ENCODE measurements at places on chromosomes 1 and 21.

GRCh38 chr1:15950763-15951295 is 25.1 kb downstream of the ZBTB17 start:
- no peak for DNase-seq

DNA sequence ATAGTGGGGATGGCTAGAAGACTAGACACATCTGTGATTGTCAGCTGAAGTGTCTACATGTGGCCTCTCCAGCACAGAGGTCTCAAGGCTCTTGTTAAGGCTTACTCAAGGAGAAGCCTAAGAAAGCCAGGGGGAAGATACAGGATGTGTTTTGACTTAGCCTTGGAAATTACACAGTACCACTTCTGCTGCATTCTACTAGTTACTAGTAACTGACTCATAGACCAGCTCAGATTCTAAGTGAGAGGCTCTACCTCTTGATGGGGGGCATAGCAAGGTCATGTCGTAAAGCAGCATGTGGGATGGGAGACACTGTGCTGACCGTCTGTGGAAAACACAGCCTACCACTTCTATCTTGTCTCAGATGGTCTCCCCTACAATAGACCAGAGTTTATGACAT is 99.5 kb downstream of the UBE2U start:
- no peak for DNase-seq

- no peak for DNase-seq
Measured at GRCh38 chr1:19101244-19101643, 108.8 kb downstream of the UBR4 start.

- DNase-seq: peak; percentile 46
Measured at GRCh38 chr1:214332946-214333798, 52.2 kb downstream of the SMYD2 start.

DNA sequence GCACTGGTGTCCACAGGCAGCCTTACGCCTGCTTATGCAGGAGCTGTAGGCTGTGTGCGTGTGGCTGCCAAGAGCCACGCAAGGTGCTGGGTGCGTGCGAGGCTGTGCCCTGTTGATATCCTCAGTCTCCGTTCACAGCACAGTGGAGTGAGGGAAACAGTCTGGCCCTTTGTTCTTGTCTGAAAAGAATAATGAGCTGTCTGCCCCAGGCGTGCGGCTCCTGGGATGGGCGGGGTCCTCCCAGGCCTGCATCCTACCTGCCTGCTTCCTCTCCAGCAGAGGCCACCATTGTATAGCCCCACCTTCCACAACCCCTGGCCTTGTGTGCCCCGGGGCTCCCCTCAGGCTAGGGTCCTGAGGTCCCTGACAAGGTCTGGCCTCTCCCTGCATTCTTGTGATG is 47.0 kb upstream of the KDM4A start:
- no peak for DNase-seq

DNA sequence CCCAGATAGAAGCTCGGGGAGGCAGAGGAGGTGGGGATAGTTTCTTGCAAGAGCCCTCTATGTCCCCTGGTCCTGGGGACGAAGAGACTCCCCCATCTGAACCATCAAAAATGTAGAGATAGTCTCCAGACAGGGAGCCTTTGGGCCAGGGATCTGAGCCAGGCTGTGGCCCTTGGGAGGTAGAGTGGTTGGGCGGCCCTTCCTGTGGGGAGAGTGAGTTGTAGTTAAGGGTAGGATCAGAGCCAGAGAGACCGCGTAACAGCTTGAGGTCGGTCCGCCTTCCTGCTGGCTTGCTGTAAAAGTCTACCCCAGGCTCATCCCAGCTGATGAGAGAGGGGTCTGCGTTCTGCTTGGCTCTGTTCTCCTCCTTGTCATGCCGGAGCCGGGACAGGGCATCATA is 25.3 kb downstream of the PIK3C2B start:
- no peak for DNase-seq

DNA sequence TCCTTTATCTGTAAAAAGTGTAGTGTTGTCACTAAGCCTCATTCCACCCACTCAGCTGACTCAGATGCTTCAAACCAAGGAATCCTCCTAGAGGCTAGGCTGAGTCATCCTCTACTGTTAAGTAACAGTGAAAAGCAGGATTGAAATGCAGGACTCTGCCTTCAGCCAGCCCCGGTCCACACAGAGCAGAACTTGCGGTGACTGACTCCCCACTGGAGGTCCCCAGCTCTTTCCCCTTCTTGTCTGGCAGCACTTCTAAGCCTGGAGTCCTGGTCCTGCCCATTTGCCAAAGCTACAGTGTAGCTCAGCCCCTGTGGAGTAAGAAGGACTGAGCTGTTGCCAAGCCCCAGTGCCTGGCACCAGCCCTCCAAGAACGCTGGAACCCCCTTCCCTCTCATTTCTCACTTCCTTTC is 1.7 kb downstream of the RAB7B start:
- DNase-seq: no peak

GRCh38 chr1:209728466-209728865 is 23.8 kb downstream of the HSD11B1 start:
- no peak for DNase-seq

DNA sequence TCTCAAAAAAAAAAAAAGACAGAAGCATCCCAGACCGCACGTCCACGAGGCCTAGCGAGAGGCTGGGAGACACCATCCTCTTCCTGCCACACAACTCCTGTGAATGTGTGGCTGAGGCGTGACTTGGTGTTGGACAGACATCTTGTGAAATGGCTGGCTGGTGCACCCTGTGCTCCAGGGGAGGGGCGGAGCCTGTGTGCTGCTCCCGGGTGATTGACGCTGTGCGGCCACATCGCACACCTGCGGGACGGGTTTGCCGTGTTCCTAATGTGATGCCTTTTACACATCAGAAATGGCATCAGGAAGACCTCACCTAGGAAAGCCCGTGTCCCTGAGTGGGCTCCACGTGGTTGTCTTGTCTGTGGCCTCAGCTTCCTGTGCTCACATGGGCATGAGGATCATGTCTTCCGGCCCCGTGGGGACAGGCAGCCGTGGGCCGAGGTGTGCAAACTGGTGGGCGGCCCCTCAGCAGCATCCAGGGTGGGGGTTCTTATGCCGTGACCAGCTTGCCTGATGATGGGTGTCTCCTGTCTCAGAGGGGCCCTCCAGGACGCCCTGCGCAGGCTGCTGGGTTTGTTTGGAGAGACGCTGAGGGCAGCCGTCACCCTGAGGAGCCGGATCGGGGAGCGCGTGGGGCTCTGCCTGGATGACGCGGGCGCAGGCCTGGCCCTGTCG is 64.4 kb downstream of the PCNT start:
- DNase-seq: no peak

DNA sequence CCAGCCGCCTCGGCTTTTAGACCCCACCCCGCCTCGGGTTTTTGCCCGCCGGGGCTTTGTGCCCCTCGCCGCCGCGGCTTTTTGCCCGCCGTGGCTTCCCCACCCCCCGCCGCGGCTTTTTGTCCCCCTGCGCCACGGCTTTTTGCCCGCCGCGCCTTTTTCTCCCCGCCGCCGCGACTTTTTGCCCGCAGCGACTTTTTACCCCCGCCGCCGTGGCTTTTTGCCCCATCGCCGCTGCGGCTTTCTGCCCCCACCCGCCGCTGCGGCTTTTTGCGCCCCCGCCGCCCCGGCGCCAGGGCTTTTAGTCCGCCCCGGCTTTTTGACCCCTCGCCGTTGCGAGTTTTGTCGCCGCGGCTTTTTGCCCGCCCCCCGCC is 474.4 kb downstream of the FAM72C start:
- peak; percentile 0 for DNase-seq

GRCh38 chr21:39518055-39518846 is 66.5 kb downstream of the SH3BGR start:
- peak; percentile 47 for DNase-seq

DNA sequence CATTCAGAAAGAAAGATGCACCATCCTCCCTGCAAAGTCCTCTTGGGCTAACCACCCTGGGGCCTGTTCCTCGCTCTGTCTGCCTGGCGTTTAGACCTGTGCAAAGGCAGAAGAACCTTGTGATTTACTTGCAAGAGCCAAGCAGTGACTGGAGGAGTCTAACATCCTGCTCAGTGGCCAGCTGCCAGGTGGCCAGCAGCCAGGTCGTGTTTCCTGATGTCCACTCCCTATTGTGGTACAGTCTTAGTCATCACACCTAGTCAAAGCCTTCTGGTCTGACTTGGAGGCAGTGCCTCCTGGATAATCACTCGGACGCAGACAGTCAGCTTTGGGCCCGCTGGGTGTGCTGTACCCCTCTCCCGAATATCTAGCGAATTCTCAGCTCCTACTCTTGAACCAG is 118.1 kb downstream of the PGBD5 start:
- DNase-seq: no peak

- no peak for DNase-seq
Measured at GRCh38 chr21:45551316-45551715, 9.1 kb upstream of the SLC19A1 start.

- DNase-seq: no peak
Measured at GRCh38 chr1:178625695-178626094, 99.3 kb upstream of the RALGPS2 start.

GRCh38 chr1:82562448-82562847 is 761.7 kb downstream of the ADGRL2 start:
- no peak for DNase-seq

DNA sequence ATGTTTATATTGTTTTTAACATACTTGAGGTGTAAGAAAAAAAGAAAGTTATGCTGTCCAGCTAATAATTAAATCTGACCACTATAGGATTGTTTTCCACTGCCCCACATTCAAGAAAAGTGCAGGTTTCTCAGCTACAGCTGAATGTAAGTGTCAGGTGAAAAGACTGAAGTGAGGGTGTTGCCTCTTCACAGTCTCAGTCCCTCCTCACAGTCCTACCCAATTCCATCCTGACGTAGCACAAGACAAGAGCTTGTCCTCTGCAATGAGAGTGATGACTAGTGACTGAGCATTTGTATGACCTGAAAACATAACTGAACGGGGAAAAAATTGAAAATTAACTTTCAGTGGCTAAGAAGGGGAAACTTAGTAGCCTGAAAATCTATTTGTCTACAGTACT is 1039.5 kb downstream of the ADGRL2 start:
- no peak for DNase-seq

GRCh38 chr1:60151311-60151710 is 77.7 kb upstream of the C1orf87 start:
- DNase-seq: no peak

DNA sequence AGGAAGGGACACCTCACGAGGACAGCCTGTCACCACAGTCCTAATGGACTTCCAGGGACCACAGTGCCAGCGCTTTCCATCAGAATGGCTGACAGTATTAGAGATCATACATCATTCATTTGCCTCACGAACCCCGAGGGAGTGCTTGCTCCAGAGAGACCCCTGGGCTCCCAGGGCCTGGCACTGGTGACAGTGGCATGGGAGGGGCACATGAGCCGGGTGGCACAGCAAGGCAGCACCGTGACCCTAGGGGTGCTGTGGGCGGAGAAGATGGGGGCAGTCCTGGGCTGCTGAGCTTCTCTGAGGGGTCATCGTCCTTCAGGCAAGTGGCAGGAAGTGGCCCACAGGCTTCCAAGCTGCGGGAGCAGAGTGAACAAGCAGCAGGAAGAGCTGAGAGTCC is 16.4 kb upstream of the TSPEAR start:
- DNase-seq: no peak

- no peak for DNase-seq
Measured at GRCh38 chr1:168101336-168101735, 35.4 kb downstream of the GPR161 start.

GRCh38 chr1:187842406-187843165 is 1013.8 kb downstream of the PLA2G4A start:
- DNase-seq: no peak

DNA sequence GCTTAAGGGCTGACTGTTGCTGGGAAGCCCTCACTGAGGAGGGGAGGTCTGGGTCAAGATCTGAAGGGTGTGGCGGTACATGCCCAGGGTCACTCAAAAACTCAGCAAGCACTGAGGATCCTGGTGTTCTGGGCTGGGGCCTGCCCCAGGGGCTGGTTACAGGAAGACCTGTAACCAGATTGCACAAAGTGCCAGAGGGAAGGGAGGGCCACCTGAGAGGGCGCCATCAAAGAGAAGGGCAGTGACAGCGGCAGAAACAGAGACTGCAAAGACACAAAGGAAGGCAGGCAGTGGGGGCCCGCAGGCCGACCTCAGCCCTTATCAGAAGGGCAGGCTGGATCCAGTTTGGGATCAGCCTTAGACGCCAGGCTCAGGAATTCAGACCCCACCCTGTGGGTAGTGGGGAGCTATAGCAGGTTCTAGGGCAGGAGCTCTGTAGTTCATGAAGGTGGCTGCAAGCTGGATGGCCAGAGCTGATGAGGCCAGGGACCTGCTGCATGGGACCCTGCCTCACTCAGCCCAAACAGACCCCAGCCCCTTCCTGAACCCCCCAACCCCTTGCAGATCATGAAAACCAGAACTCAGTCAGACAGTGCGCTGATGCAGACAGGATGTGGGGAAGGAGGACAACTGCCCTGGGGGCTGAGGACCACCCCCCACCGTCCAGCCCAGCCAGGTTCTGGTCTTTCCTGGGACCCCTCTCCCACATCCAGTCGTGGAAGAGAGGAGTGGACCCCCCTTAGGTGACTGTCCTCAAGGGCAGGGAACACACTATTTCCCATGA is 3.9 kb downstream of the SH2D5 start:
- DNase-seq: no peak

GRCh38 chr1:34013958-34014737 is 150.3 kb downstream of the HMGB4 start:
- peak; percentile 8 for DNase-seq

DNA sequence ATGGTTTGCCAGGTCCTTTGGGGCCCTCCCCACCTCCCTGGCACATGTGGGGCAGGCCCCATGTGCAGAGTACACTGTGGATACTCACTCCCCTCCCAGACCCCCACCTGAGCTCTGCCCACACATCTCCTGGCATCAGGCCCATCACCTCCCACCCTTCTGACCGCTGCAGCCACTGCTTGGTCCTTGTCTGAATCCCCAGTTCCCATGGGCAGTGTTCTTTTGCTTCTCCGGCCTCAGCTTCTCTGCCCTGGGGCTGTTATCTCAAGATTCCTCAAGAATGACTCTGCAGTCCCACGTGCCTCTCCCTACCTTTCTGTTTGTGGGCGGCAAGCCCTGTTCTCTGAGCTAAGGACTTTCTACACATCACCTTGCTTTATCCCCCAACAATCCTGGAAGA is 187.7 kb upstream of the EDN2 start:
- DNase-seq: no peak

DNA sequence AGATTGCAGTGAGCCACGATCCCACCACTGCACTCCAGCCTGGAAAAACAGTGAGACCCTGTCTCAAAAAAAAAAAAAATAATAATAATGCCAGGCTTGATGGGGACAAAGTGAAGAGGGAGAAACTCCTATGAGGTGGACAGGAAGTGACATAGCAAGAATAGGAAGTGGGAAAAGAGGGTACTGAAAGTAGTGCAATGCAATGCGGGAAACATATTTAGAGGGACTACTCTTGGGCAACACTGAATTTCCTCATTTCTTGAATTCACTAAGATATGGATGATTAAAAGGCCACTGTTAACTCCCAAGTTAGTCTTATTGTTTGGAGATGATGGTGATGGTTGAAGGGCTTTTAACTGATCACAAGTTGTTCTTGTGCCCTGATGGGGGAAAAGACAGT is 21.6 kb upstream of the KCNA2 start:
- no peak for DNase-seq

DNA sequence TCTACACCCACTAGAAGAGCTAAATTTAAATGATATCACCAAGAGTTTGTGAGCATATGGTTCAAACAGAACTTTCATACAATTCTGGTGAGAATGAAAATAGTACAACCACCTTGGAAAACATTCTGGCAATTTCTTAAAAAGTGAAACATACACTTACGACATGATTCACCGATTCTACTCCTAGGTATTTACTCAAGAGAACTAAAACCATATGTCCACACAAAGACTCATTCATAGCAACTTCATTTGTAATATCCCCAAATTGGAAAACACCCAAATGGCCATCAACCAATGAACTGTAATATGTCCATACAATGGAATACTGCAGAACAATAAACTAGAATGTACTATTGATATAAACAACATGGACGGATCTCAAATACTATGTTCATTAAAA is 51.2 kb upstream of the ADAM30 start:
- DNase-seq: no peak

Measured in right kidney (tissue), 9 donors.